ENCODE measurements at places on chromosomes 5 and 9.

DNA sequence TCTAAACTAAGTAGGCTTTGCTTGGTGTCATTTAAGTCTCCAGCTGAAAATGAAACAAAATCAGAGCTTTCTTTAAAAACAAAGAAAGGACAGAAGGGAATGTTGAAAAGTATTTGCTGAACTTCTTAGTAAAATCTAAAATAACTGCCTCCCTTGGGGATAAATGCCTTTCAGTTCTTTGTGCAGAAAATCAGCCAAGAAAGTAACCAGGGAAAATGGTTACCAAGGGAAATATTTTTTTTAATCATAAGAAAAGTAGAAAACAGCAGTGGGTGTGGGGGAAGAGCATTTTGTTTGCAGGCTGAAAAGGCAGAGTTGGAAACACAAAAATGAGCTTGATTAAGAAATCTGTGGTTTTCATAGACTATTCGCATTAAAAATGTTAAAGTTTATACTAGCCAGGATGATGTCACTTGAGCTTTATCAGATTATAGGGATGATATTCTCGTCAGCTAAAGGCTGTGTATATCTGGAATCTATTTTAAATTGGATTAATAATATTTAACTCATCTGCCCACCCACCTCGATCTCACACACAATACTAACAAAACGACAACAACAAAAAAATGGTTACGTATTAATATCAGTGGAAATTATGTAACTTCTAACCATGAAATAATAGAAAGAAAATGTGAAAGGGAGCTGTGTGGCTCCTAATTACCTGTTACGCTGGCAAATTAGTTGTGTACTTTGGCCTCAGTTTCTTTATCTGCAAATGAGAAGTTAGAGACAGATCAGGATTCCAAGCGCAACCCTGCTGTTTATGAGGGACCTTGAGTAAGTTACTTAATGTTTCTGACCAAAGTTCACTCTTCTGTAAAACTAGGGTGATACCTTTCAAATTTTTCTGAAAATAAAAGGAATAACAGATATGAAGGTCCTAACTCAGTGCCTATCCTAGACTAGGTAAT, at the start of gene ECM2:
TSS of gene ECM2 (minus strand) at position 51 of the 911 bp plus-strand sequence. CDS start 13,124 bp downstream, outside the sequence.
- DNase-seq = no peak
- H3K27ac ChIP-seq = peak within 1 kb of the TSS; percentile 78
- no peak within 1 kb of the TSS for H3K4me3 ChIP-seq
- H3K27me3 ChIP-seq = no peaks in the 10 kb centered on the region
- H3K36me3 ChIP-seq = no peaks in the 10 kb centered on the region

- H3K27ac ChIP-seq = no peak overlapping the region
- no peaks in the 10 kb centered on the region for H3K4me1 ChIP-seq
- H3K36me3 ChIP-seq = no peaks in the 10 kb centered on the region
- no peak overlapping the region for H3K4me3 ChIP-seq
- DNase-seq = no peak
Measured at GRCh38 chr5:147208134-147208533, 26.7 kb upstream of the STK32A start.

GRCh38 chr5:126054577-126055347, 368.4 kb upstream of the GRAMD2B start:
- no peaks in the 10 kb centered on the region for H3K36me3 ChIP-seq
- no peak for DNase-seq
- H3K4me1 ChIP-seq = no peaks in the 10 kb centered on the region
- no peak overlapping the region for H3K27ac ChIP-seq
- no peaks in the 10 kb centered on the region for H3K27me3 ChIP-seq

- no peaks in the 10 kb centered on the region for H3K36me3 ChIP-seq
- no peak overlapping the region for H3K4me3 ChIP-seq
- no peak for DNase-seq
- no peak overlapping the region for H3K27ac ChIP-seq
- no peaks in the 10 kb centered on the region for H3K27me3 ChIP-seq
Measured at GRCh38 chr9:78928625-78929405, 631.9 kb downstream of the PSAT1 start.

GRCh38 chr5:6452622-6453504, 4.2 kb downstream of the UBE2QL1 start:
- peaks cover 99% of the 10 kb centered on the region for H3K27me3 ChIP-seq
- H3K4me1 ChIP-seq = no peaks in the 10 kb centered on the region
- H3K36me3 ChIP-seq = no peaks in the 10 kb centered on the region
- no peak overlapping the region for H3K27ac ChIP-seq

- no peak overlapping the region for H3K4me3 ChIP-seq
- H3K36me3 ChIP-seq = no peaks in the 10 kb centered on the region
- H3K4me1 ChIP-seq = no peaks in the 10 kb centered on the region
- no peaks in the 10 kb centered on the region for H3K27me3 ChIP-seq
Measured at GRCh38 chr9:110880189-110880588, 158.1 kb downstream of the LPAR1 start.

GRCh38 chr9:78011049-78011448, 20.6 kb downstream of the GNAQ start:
- no peaks in the 10 kb centered on the region for H3K27me3 ChIP-seq
- DNase-seq = no peak
- no peak overlapping the region for H3K4me3 ChIP-seq
- peak overlapping the region; percentile 71 for H3K27ac ChIP-seq
- no peaks in the 10 kb centered on the region for H3K36me3 ChIP-seq

- peaks cover 23% of the 10 kb centered on the region for H3K4me1 ChIP-seq
- no peak overlapping the region for H3K27ac ChIP-seq
- no peak overlapping the region for H3K4me3 ChIP-seq
- no peaks in the 10 kb centered on the region for H3K27me3 ChIP-seq
- H3K36me3 ChIP-seq = no peaks in the 10 kb centered on the region
Measured at GRCh38 chr9:89838621-89839020, 233.8 kb downstream of the GADD45G start.

GRCh38 chr5:58094031-58094430, 365.9 kb downstream of the PLK2 start:
- no peaks in the 10 kb centered on the region for H3K4me1 ChIP-seq
- DNase-seq = no peak
- H3K36me3 ChIP-seq = no peaks in the 10 kb centered on the region
- H3K27ac ChIP-seq = no peak overlapping the region
